ENCODE measurements at places on chromosomes 7 and 10.
A peak's percentile ranks its signal among the peaks of the same experiment; 100 is the strongest.

DNA sequence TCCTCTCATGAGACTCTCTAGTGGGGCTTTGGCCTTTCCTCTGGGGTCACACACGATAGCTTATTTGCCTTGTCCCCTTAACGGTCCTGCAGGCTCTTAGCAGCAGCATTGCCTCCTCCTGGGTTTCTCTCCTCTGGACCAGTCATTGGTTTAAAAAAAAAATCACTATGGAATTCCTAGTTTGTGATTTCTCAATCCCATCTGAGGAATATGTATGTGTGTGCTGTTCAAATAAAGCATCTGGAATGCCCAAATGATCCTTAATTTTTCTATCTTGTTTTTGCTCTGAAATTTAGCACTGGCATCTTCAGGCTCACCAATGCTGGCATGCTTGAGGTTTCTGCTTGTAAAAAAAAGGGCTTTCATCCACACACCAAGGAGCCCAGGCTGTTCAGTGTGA, 30.5 kb downstream of the ACTA2 start:
- no peak for DNase-seq

GRCh38 chr7:2474813-2475677, 1.2 kb downstream of the GRIFIN start:
- no peak for DNase-seq

- no peak for DNase-seq
Measured at GRCh38 chr10:107028236-107028635, 136.3 kb downstream of the SORCS1 start.

GRCh38 chr10:96168546-96168945, 38.4 kb downstream of the ZNF518A start:
- DNase-seq, result no peak

DNA sequence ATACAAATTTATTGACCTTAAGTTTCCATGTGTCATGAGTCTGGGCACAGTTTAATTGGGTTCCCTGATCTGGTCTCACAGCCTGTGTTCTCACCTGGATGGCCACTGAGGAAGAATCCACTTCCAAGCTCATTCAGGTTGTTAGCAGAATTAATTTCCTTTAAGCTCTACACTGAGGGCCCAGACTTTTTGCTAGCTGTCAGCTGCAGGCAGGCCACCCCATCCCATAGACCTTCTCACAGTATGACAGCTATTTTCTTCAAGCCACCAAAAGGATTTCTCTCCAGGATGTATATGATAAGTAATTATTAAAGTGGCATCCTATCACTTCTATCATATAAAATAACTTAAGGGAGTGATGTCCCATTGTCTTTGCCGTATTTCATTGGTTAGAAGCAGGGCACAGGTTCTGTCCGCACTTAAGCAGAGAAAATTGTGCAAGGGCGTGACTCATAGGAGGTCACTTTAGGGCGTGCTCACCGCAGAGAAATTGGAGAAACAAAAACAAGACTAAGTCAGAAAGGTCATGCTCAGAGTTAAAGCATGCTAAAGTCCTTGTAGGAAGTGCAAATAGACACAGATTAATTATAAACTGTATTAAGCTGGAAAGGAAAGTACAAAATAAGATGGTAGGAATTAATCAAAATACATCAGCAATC, 109.9 kb downstream of the AHR start:
- no peak for DNase-seq

GRCh38 chr10:124624466-124624865, 119.7 kb downstream of the FAM53B start:
- DNase-seq, result no peak

GRCh38 chr7:17227766-17228490, 70.5 kb upstream of the AHR start:
- DNase-seq, result no peak

DNA sequence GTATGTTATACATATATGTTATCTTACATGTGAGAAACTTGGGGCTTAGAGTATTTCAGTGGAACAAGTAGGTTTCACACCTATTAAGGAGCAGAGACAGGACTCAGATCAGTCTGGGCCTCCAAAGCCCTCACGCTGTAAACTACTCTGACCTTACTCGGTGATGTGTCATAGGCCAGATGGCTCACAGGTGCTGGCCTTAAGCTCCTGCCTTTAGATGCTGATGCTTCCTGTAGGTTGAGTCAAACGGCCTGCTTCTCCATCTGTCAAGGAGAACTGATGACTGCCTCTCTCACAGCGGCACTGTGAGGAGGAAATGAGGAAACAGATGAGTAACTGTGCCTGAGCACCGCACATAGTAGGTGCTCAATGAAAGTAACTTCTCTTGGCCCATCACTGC, 312.6 kb upstream of the COBL start:
- DNase-seq, result no peak

DNA sequence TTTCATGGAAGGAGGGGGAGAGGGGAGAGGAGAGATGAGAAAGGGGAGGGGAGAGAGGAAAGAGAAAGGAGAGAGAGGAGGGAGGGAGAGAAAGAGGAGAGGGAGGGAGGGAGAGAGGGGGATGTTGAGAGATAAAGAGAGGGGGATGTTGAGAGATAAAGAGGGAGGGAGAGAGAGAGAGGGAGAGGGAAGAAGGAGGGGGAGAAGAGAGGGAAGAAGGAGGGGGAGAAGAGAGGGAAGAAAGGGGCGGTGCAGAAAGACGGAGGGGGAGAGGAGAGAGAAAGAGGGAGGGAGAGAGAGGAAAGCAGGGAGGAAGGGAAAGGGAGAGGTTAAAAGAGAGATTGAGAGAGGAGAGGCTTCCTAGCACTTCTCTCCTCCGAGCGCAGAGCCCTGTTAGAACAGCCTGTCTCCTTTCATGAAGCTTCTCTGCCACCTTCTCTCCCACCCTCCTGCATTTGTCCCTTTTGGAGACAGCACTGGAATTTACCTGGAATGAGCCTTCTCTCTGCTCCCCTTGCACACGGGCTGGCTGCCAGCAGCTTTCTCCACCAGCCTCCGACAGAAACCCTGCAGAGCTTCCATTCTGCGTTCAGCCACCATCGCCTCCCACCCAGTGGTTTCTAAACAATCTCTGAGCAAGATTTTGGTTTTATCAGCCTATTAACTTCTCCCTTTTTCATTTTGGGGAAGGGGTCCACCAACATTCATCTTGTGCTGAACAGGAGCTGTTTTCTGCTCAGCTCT, 74.0 kb upstream of the CARD11 start:
- DNase-seq, result no peak

- no peak for DNase-seq
Measured at GRCh38 chr7:45000093-45001032, at the start of gene CCM2. CCM2 (plus strand) TSS chr7:45000201; CDS start chr7:45000334, 133 bp downstream.

GRCh38 chr7:156234666-156235494, 405.7 kb upstream of the RNF32 start:
- no peak for DNase-seq

DNA sequence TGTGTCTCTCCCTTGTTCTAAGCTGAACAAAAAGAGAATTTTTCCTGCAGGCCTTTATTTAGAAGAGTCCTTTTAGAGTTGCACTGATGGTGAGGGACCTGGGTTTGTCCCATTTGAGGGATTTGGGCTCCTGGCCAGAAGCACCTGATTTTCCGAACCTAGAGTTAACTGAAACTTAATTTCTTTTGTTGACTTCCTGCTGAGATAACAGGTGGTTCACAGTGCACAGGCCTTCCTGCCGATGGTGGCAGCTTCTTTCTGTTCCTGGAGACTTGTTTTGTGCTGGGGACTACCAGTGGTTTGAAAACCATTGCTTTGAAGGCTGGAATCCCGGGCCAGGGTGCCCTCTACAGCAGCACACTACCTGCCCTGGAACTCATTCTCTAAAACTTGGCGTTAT, 99.2 kb downstream of the SUGCT start:
- no peak for DNase-seq

DNA sequence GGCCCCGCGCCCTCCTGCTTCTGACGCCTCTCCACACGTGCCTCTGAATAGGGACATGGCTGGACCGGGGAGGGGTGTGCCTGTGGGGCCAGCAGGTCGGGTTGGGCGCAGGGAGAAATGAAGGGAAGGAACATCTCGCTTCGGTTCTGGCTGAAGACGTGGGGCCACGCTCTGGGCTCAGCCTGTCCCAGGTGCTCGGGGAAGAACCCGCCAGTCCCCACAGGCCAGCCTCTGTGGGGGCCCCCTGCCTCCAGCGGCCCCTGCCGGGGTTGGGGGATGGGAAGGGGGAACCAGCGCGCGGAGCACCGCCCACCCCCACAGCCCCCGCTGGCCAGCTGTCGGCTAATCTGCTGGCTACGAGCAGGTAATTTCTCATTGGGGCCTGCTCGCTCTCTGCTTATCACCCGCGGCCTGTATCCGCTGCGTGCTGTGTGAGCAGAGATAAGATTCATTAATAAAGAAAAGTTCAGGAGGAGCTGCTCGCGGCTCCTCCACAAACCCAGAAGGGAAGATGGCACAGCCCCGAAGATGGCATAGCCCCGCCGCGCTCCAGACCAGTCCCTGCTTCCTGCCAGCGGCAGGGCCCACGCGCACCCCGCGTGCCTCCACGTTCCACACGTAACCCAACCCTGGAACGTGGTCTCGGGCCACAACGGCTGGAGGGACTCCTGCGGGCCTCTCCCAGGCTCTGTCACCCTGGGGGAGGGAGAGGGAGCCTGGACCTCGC, 186.2 kb downstream of the ELFN1 start:
- DNase-seq, result no peak

DNA sequence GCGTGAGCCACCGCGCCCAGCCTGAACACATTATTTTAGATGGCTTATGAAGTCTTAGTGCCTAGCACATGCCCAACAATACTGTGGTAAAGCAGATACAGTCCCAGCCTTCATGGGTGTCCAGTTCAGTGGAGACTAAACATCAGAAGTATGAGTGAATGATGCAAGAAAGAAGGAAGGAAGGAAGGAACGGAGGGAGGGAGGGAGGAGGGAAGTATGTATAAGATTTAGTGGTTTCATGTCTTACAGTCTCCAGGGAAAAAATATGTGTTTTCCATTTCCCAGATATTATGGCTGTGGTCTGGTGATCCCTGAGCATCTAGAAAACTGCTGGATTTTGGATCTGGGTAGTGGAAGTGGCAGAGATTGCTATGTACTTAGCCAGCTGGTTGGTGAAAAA, 2.9 kb downstream of the AS3MT start:
- no peak for DNase-seq

GRCh38 chr10:8375137-8375536, 320.6 kb downstream of the GATA3 start:
- DNase-seq, result no peak

DNA sequence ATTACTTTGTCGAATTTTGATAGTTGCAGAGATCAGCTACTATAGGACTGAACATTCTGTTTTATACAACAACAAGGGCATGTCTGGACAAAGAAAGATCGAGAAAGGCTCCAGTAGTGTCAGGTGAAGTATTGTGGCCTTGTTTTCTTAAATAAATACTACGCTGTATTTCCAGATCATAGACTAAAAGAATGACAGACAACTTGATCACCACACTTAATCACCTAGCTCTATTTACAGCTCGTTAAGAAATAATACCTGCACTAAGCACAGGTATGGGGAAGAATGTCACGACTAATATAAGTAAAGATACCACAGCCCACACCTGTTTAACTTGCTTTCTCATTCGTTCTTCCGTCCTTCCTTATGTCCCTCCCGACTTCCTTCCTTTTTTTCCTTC, 269.2 kb downstream of the HGF start:
- no peak for DNase-seq

DNA sequence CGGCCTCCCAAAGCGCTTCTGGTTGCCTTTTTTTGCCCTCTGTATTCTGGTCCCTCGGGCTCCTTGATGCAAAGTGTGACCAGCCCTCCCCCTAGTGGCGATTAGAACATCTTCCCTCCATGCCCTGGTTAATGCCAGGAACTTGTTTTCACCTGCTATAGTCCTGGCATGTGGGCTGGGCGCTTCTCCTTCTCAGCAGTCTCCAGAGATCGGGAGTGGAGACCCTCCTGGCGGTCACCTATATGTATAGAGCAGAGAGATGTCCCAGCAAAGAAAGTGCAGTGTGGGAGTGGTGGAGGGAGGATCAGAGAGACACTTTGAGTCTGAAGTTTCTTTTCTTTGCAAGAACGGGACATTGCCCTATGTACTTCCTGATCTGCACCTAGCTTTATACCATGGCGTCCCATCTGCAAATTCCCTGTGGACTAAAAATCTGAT, 264.1 kb downstream of the OTUD1 start:
- DNase-seq, result peak; percentile 2
